ENCODE measurements at places on chromosomes 3 and 15.

DNA sequence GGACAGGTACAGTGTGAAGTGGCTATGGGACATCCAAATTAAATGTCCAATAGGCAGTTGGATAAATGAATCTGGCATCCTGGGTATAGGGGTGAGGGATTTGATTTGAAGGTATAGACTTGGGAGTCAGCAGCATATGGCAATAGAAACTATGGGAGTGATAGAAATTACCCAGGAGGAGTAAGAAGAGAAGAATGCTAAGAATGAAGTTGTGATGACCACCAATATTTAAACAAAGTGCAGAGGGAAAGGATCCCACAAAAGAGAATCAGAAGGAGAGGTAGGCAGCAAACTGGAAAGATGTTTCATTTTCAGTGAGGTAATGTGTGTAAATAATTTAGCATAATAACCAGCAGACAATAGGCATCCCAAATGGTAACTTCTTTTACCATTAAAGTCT is 13.8 kb upstream of the MSL2 start:
- no peak for DNase-seq

DNA sequence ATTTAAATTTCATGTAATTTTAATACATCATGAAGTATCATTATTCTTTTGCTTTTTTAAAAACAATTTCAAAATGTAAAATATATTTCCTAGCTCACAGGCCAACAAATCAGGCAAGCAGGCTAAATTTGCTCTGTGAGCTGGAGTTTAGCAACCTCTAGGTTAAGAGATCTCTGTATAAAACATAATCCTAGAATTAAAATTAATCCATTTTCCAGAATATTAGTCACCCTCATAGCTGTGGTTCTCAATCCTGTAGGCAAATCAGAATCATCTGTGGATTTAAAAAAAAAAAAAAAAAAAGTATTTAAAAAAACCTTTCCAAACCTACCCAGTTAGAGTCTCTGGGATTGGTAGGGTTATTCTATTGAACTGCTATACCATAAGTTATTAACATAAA is 209.7 kb downstream of the MINAR1 start:
- no peak for DNase-seq

- DNase-seq: no peak
Measured at GRCh38 chr3:30813734-30814133, 80.7 kb downstream of the GADL1 start.

GRCh38 chr3:141125351-141125750 is 74.2 kb downstream of the SPSB4 start:
- DNase-seq: no peak

- no peak for DNase-seq
Measured at GRCh38 chr3:61250784-61251173, 473 bp downstream of the FHIT start.
